ENCODE measurements at places on chromosomes 12 and 14. TPM values are rescaled to one million over a fixed set of nuclear protein-coding genes. Genes with fewer than 3 reads are reported as not detected.

The FSCB gene
- not detected for total RNA-seq

The C12orf56 gene
- total RNA-seq, result 0.13 TPM

The ERBB3 gene
- total RNA-seq, result 0.64 TPM

The SLCO1C1 gene
- total RNA-seq, result not detected

The ACOT6 gene
- total RNA-seq, result not detected

The PAX9 gene
- total RNA-seq, result not detected

The SLC5A8 gene
- not detected for total RNA-seq

The A2M gene
- total RNA-seq, result 566 TPM

The OR4E2 gene
- not detected for total RNA-seq

The ANKRD33 gene
- total RNA-seq, result 0.13 TPM

The FGF6 gene
- total RNA-seq, result not detected

The CISTR gene
- not detected for total RNA-seq

The CLEC4A gene
- total RNA-seq, result not detected

The CMKLR1 gene
- total RNA-seq, result 0.13 TPM

The BICDL1 gene
- under 0.01 TPM for total RNA-seq

The MMP17 gene
- 18.1 TPM for total RNA-seq

The GYS2 gene
- total RNA-seq, result not detected

The HOXC12 gene
- total RNA-seq, result not detected

The RPL10L gene
- total RNA-seq, result not detected

The IQSEC3 gene
- total RNA-seq, result not detected

The KRT82 gene
- not detected for total RNA-seq

The TMEM30B gene
- 0.16 TPM for total RNA-seq

The IFT43 gene
- 53.6 TPM for total RNA-seq

The MDGA2 gene
- not detected for total RNA-seq

The SLC25A47 gene
- total RNA-seq, result 0.48 TPM

The PTPRB gene
- 1.7 TPM for total RNA-seq

The SDSL gene
- total RNA-seq, result 1.8 TPM

The HOXC9 gene
- total RNA-seq, result 1.0 TPM

The LAG3 gene
- not detected for total RNA-seq

The PTGER2 gene
- total RNA-seq, result 129 TPM

The CLEC4C gene
- not detected for total RNA-seq

The ABHD12B gene
- total RNA-seq, result not detected

The KLRC2 gene
- total RNA-seq, result not detected

The GZMH gene
- not detected for total RNA-seq

The KRT71 gene
- total RNA-seq, result not detected

All from epithelial cell of alveolus of lung (primary cell).